Activated T-cell treated with anti-CD3 and anti-CD28 coated beads for 1 hour (primary cell): ENCODE measurements at places on chromosomes 7 and 10.

DNA sequence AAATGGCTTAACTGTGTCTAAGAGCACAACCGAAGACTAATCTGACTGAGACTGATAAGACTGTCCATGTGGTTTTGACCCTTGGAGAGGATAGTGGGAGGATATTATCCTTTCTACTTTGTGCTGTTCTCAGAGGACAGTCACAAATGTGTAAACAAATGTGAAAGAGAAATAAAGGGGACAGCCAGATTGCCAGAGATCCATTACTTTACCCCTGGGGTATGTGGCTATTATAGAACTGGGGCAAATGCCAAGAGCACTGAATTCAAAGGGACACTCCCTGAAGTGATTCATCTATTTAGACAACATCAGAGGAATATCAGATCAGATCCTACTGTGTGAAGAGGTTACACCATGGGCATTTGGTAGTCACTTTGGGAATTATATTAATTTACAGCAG lies 154.7 kb downstream of the RNLS start:
- no peak for DNase-seq

GRCh38 chr10:58291538-58292174 lies 22.7 kb downstream of the CISD1 start:
- DNase-seq = no peak

GRCh38 chr10:102384053-102384452 lies 11.5 kb upstream of the NFKB2 start:
- DNase-seq = no peak

DNA sequence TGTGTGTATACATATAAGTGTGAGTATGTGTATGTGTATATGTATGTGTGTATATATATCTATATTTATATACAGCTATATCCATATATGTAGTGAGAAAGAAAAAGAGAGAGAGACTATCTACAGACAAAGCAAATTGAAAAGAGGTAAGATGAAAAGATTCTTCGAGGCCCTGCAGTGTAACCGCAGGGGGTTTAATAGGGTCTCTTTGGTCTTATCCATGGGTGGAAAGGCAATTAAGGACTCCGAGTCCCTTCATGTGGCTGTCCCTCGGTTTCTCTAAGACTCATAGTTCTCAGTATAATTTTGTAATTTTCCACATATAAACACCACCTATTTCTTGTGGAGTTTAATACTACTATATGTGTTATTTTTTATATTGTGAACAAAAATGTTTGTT lies 50.6 kb upstream of the JAZF1 start:
- no peak for DNase-seq
